ENCODE measurements at places on chromosomes 13 and 19. TPM values are rescaled to one million over a fixed set of nuclear protein-coding genes. Genes with fewer than 3 reads are reported as not detected.

GRCh38 chr13:34990399-34991214 is 48.5 kb downstream of the NBEA start:
- H3K4me3 ChIP-seq = no peak overlapping the region
- DNase-seq = no peak
- no peaks in the 10 kb centered on the region for H3K27me3 ChIP-seq
- no peaks in the 10 kb centered on the region for H3K36me3 ChIP-seq

- peaks cover 4% of the 10 kb centered on the region for H3K4me1 ChIP-seq
- peak overlapping the region; percentile 76 for H3K27ac ChIP-seq
- DNase-seq = no peak
- H3K4me3 ChIP-seq = no peak overlapping the region
- H3K27me3 ChIP-seq = no peaks in the 10 kb centered on the region
Observed at GRCh38 chr13:74443631-74444030, 309.4 kb upstream of the KLF12 start.

GRCh38 chr13:67935626-67936025 is 705.5 kb upstream of the PCDH9 start:
- no peak overlapping the region for H3K27ac ChIP-seq
- no peaks in the 10 kb centered on the region for H3K27me3 ChIP-seq
- no peak for DNase-seq
- no peak overlapping the region for H3K4me3 ChIP-seq
- H3K4me1 ChIP-seq = no peaks in the 10 kb centered on the region

GRCh38 chr19:6354098-6354674 is 7.1 kb upstream of the CLPP start:
- no peaks in the 10 kb centered on the region for H3K27me3 ChIP-seq
- H3K4me1 ChIP-seq = no peaks in the 10 kb centered on the region
- H3K27ac ChIP-seq = no peak overlapping the region
- H3K4me3 ChIP-seq = no peak overlapping the region

DNA sequence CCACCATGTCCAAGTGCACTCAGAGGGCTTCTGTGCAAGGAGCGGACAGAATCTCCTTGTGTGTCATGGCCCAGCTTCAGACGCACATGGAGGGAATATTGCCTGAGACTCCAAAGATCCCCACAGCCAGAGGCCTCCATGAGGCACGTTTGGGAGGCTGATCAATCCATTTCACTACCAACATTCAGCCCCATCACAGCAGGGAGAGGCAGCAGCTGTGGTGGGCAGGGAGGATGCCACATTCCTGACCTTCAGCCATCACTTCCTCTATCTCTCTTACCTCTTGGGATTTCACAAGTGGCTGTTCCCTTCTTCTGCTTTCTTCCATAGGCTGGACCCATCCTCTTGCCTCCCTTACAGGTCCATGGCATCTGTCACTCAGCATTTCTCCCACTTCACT is 82.4 kb upstream of the MBNL2 start:
- no peak overlapping the region for H3K4me3 ChIP-seq
- H3K36me3 ChIP-seq = no peaks in the 10 kb centered on the region
- H3K4me1 ChIP-seq = peaks cover 40% of the 10 kb centered on the region
- no peak for DNase-seq
- H3K27me3 ChIP-seq = no peaks in the 10 kb centered on the region
- no peak overlapping the region for H3K27ac ChIP-seq

DNA sequence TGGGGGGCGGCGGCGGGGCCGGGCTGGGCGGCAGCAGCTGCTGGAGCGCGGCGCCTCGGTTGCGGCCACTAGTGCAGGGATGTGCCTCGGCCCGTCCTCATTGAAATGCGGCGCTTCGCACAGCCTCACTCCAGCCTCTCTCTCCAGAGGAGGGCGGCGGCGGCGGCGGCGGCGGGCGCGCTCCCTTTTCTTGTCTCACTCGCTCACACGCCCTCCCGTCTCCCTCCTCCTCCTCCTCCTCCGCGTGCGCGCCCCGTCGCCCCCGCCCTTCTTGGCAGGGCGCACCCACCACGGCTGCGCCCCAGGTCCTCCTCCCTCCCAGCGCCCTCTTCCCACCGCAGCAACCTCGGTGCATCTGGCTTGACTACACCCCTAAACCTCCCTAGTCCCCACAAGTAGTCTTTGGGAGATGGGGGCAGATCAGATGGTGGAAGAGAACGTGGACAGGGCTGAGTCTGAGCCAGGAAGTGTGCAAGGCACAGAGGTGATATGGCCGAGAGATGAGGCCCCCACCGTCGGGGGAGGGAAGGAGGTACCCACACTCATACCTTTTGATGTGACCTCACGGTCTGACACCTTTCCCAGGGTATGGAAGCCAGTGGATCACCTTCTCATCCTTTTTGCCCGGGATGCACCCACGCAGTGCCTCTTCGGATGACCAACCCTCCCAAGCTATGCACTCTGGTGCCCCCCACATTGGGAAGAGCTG is at the start of gene DCLK1:
DCLK1 (minus strand) TSS at position 161 of the 709 bp plus-strand sequence.
- no peaks in the 10 kb centered on the region for H3K4me1 ChIP-seq
- DNase-seq = no peak
- no peaks in the 10 kb centered on the region for H3K36me3 ChIP-seq
- peak within 1 kb of the TSS; percentile 34 for H3K4me3 ChIP-seq
- peak within 1 kb of the TSS; percentile 74 for H3K27ac ChIP-seq
- no peaks in the 10 kb centered on the region for H3K27me3 ChIP-seq

DNA sequence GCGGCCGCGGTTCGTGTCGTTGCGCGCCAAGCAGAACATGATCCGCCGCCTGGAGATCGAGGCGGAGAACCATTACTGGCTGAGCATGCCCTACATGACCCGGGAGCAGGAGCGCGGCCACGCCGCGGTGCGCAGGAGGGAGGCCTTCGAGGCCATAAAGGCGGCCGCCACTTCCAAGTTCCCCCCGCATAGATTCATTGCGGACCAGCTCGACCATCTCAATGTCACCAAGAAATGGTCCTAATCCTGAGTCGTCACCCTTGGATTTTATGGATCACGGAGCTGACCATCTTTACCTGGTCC is 475 bp downstream of the MRPL57 start:
- DNase-seq = no peak
- H3K36me3 ChIP-seq = no peaks in the 10 kb centered on the region
- peak overlapping the region; percentile 85 for H3K4me3 ChIP-seq
- no peaks in the 10 kb centered on the region for H3K27me3 ChIP-seq

DNA sequence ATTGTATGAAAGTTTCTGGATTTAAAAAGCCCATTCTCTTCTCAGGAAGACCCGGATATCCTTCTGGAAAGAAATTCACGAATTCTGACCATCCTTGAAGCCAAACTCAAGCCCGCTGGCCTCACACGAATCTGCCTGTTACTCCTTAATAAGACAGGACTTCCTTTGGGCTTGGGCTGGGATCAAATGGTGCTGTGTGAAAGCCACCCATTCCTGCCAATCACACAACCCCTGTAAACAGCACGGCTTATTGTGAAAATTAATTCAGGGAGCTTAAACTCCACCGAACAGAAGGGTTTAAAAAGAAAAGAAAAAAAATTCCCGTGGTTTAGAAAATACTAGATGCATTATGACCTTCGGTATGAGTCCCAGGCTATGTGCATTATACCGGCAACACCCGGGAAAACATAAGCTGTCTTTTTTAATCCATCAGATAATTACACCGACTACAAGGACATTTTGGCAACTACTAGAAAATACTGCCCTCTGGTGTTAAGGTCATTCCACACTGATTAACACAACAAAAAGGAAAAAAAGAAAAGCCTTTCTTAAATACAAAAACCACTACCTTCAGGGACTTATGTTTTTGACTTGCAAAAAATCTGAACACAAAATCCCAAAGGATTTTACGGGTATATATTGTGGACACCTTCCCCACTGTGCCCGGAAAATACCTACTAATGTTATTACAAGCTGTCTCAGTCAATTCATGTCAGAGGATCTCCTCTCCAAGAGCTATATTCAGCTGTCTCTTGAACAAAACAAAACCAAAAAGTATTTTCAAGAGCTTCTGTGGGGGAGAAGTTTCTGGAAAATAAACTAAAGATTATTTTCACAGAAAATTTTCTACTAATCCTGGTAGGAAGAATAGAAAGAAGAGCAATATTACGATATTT is 76.0 kb upstream of the LSM14A start:
- no peaks in the 10 kb centered on the region for H3K36me3 ChIP-seq
- no peak for DNase-seq
- H3K4me3 ChIP-seq = no peak overlapping the region

- H3K27ac ChIP-seq = no peak overlapping the region
- no peak for DNase-seq
- no peaks in the 10 kb centered on the region for H3K27me3 ChIP-seq
- peaks cover 38% of the 10 kb centered on the region for H3K36me3 ChIP-seq
- no peak overlapping the region for H3K4me3 ChIP-seq
Observed at GRCh38 chr13:113050734-113051431, 54.7 kb upstream of the F7 start.

AMER2 gene
- total RNA-seq = not detected

ZNF567 gene
- total RNA-seq = 6.7 TPM

KIR2DL1 gene
- not detected for total RNA-seq

PSG7 gene
- total RNA-seq = not detected
